NCI-H1092 (cell line): ENCODE measurements at places on chromosomes 4 and X.
A peak's percentile ranks its signal among the peaks of the same experiment; 100 is the strongest.

DNA sequence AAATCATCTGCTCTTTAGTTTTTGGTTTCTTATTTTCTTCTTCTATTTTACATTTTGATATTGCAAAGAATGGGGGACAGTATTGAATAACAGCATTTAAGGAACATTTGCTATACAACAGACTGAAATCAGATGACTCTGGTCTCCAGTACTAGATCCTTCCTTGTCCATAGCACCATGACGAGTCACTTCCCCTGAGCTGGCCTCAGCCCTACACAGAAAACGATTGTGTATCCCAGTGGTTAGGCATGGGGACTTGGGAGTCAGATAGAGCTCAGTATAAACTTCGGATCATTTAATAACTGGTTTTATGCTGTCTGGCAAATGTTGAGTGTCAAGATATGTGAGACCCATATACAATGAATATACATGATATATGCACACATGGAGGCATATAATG, 44.7 kb upstream of the BEX4 start:
- DNase-seq: no peak

DNA sequence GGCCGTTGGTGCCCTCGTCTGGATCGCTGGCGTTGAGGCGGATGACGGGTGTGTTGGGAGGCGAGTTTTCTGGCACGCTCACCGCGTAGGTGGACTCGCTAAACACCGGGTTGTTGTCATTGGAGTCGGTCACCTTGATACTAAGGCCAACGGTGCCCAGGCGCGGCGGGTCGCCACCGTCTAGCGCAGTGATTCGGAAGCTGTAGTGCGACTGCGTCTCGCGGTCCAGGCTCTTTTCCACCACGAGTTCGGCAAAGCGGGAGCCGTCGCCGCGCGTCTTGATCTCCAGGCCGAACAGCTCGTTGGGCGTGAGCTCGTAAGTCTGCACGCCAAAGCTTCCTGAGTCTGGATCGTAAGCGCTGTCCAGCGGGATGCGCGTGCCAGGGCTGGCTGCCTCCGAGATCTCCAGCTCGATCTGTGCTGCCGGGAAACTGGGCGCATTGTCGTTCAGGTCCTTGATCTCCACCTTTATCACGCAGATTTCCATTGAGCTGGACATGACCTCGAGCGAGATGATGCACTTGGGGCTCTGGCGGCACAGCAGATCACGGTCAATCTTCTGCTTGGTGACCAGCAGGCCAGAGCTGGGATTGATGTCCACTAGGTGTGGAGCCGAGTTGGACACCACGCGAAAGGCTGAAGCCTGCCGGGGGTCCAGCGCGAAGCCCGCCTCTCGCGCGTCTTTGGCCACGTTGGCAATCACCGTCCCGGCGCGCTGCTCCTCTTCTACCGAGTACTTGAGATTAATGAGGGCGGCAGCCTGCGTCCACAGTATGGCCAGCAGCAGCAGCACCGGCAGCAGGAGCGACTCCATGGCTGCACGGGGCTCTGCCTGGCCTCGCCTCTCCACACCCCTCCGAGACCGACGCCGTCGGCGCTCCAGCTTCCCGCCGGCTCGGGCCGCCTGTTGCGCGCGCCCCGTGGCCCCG, 2.0 kb downstream of the PCDH19 start:
- DNase-seq: no peak

GRCh38 chrX:67555578-67556203, 11.9 kb downstream of the AR start:
- DNase-seq: no peak

GRCh38 chr4:104418286-104418685, 76.4 kb downstream of the CXXC4 start:
- no peak for DNase-seq

DNA sequence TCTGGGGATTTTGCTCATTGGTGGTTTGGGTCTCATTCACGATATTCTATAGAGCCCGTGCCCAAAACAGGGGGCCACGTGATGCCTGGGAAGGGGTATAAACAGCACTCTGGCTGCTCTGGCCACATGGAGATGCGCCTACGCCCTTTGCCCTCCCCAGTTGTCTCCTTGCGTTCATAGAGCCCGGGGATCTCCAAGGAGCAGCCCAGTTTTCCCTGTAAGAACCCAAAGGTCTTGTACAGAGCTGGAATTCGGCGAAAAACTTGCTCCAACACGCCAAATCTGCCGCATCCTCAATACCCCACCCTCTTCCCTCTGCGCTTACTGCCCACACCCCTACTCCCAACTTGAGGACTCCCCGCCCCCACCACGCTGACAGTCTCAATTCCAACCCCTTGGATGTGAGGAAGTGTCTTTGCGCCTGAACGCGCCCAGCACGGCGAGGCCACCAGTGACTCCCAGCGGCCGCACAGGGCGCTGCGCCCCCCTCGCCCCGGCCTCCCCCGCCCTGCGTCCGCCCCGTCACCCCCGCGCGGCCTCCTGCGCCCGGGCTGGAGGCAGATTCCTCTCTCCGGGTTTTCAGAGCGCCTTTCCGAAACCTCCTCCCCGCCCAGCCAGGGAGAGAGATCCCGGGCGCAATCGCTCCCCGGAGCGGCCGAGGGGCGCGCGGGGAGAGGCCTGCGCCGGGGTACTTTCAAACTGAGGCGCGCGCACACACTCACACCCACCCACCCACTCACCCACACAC, at the start of gene NHS:
Gene NHS (plus strand): TSS at position 582 of the 748 bp plus-strand sequence. CDS start 558 bp downstream, outside the sequence.
- DNase-seq: peak; percentile 70

DNA sequence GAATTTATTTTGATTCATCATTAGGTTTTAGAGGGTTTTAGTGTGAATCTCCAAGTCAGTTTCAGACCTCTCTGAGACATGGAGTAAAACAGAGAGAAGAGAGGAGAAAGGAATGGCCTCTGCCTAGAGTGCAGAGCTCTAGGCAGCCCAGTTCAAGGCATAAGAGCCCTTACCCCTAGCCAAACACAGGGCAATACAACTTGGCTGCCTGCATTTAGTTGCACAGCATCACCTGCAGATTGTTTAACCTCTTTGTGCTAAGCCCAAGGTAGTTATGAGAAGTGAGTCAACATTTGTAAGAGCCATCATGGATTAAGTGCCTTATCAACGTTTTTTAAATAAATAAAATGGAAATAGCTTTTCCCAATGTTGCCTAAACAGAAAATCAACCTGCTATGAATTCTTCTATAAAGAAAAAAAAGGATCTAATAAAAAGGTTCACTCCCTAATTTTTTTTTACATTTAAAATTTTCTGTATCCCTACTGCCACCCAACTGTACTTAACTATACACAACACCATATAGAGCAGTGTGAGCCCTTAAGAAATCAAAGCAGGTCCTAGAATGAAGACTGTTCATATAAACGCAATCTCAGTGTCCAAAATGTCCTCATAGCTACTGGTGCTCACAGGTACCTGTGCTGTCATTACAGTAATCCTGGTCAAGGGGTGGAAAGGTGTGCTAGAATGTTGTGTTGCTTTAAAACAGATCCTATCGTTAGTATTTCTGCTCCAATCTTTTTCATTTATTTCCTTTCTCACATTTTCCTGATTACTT, 36.0 kb downstream of the PF4 start:
- DNase-seq: no peak

DNA sequence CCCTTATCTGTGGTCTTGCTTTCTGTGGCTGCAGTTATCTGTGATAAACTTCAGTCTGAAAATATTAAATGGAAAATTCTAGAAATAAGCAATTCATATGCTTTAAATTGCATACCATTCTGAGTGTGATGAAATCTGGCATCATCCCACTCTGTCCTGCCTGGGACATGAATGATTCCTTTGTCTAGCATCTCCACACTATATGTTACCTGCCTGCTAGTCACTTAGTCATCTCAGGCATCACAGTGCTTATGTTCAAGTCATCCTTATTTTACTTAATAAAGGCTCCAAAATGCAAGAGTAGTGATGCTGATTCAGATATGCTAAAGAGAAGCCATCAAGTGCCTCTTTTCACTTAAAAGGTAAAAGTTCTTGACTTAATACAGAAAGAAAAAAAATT, 14.3 kb upstream of the RAB9B start:
- DNase-seq: no peak

DNA sequence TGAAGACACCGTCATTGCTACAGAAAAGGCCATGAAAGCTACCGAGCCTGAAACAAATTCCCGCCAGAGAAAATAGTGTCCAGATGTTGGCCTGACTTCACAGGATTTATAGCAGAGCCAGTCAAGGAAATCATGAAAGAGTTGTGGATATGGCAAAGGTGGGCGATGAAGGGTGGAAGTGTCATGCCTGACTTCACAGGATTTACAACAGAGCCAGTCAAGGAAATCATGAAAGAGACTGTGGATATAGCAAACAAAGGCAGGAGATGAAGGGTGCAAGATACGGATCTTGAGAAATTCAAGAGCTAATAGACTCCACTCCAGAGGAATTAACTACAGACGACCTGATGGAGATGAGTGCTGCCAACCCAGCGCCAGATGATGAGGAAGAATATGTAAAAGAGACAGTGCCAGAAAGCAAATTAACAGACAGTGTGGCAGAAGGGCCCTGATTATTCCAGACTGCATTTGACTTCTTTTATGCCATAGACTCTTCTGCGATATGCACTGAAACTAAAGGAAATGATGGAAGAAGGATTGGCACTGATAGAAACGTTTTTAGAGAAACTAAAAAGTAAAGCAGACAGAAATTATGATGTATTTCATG, 17.2 kb downstream of the TRMT44 start:
- DNase-seq: no peak

GRCh38 chr4:141119071-141119470, 14.2 kb downstream of the RNF150 start:
- no peak for DNase-seq

GRCh38 chr4:167943872-167944505, 148.3 kb upstream of the ANXA10 start:
- no peak for DNase-seq

- peak; percentile 50 for DNase-seq
Measured at GRCh38 chr4:104064646-104065577, 345.1 kb upstream of the TACR3 start.

DNA sequence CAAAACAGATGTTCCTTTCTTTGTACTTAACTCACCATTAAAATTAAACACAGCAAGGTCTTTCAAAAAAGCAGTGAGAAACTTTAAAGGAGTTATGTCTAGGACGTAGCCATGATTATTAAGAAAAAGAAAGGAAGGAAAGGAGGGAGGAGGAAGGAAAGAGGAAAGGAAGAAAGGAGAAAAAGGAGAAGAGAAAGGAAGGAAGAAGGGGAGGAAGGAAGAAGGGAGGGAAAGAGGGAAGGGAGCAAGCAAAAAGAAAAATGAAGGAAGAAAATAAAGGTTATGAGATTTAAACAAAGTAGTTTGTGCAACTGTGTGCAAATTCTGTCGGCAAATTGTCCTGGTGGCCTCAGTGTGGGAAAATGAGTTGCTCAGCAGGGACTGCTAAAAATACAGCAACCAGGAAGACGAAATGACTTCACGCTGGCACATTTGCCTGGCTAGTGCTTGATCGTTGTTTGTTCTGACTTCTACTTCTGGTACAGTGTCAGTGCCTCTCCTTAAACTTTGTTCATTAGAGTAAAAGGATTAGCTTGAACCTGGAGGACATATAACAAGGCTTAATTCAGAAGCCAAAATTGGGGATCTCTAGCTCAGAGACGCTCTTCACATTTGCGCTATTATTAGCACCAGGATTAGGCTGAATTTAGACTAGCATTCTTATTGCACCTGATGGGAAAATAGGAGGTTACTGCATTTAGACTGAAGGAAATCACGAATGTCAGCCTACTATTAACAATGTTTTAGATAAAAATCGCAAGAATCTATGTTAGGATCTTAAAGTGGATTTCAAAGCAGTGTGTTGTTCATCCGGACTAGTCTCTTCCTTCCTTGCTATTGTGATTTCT, 81.2 kb downstream of the DCK start:
- no peak for DNase-seq

DNA sequence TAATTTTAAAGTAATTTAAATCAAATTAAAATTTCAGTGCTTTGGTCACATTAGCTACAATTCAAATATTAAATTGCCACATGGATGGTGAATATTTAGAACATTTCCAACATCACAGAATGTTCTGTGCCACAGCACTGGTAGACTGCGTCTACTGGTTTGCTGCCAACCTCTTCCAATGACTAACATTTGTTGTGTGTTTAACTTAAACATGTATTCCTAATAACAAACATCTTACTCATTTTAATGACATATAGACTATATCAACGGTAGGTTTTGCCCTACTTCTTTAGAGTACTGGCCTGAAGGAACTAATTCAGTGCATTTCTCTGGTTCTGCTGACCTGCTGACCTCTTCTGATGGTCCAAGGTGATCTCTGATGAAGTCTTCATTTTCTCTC, 157.6 kb downstream of the DCK start:
- DNase-seq: no peak

GRCh38 chrX:45360571-45360970, 159.9 kb upstream of the DIPK2B start:
- no peak for DNase-seq

- DNase-seq: no peak
Measured at GRCh38 chr4:10715696-10716095, 31.1 kb upstream of the CLNK start.

DNA sequence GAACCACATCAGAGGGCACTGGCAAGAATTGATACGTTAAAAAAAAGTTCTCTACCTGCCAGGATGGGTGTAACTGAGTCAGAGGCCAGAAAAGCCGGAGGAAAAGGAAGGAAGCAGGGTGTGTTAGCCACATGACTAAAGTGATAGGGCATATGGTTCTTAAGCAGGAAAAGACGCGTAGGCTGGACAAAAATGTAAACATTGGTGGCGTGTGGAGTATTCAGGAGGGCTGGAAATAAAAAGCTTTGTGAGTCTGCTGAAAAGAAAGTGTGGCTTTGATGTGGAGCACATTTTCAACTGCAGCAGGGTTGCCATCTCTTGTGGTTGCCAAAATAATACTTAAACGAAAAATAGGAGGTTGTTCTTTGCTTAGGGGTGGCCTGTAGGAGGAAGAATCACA, 186.5 kb upstream of the RPL34 start:
- DNase-seq: no peak

- DNase-seq: no peak
Measured at GRCh38 chrX:31603411-31604120, 531.7 kb upstream of the FTHL17 start.

- no peak for DNase-seq
Measured at GRCh38 chr4:53840643-53841042, 223.8 kb downstream of the CHIC2 start.
